ENCODE measurements at places on chromosomes 1 and 21. TPM values are rescaled to one million over a fixed set of nuclear protein-coding genes. Genes with fewer than 3 reads are reported as not detected.

Gene C1QTNF12
- total RNA-seq, result 12.5 TPM

Gene ADCY10
- 0.54 TPM for total RNA-seq

Gene OSCP1
- total RNA-seq, result 11.5 TPM

Gene NPPA
- not detected for total RNA-seq

Gene LELP1
- total RNA-seq, result not detected

Gene AMY1B
- not detected for total RNA-seq

DNA sequence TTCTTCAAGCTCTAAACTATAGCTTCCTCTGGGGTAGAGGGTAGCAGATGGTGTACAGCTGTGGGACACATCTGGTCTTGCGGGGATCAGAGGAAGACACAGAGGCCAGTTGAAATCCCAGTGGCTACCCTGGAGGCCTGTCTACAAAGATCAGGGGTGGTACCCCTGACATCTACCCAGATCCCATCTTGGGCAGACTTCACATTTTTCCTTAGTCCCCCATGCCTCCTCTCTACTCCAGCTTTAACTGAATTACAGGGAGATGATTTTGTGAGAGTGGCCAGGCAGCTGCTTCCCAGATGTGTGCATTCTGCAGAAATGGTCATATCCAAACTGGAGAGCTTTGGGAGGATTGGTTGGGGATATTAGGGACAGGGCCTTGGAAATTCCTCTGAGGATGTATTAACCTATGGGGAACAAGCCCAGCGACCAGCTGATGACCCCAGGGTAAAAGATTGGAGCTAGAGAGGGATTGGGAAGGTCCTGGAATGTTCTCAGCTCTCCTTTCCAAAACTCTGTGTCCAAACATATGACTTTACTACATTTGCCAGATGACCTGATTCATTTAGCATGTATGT is 9.6 kb upstream of the CD34 start:
- no peak for DNase-seq

GRCh38 chr1:39922251-39922688 is 20.6 kb upstream of the MYCL start:
- no peak for DNase-seq

DNA sequence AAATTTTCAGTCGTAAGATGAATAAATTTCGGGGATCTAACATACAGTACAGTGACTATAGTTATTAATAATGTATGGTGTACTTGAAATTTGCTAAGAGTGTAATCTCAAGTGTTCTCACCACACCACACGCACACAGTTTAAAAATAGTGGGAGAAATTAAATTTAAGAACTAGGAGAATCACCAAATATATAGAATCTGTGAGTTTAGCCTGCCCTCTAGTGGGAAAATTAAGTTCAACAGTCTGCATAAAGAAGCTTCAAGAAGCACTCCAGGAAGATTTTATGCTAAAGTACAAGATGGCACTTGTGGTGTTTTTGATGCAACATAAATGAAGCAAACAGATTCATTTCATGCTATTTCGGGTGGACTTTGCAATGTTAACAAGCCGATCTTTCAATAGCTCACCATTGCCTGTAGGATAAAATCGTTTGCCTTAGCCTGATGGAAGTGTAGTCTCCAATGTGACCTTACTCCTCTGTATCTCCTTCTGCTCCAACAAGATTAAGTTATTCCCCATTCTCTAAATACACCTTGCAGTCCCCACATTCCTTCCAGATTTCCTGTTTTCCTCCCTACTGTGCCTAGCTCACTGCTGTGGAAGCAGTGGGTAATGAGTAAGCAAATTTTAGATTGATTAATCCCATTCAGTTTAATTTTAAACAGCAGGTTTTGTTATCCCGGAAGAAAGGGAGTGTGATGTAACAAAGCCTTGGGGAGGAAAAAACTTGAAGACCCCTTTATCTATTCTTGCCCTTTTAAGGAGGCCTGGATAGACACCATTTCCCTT is 8.7 kb upstream of the PIK3C2B start:
- no peak for DNase-seq

- no peak for DNase-seq
These were observed 14.7 kb downstream of the ATPAF1 start for GRCh38 chr1:46653405-46653958.

GRCh38 chr21:37668462-37669239 is 247.6 kb downstream of the KCNJ6 start:
- DNase-seq, result no peak

DNA sequence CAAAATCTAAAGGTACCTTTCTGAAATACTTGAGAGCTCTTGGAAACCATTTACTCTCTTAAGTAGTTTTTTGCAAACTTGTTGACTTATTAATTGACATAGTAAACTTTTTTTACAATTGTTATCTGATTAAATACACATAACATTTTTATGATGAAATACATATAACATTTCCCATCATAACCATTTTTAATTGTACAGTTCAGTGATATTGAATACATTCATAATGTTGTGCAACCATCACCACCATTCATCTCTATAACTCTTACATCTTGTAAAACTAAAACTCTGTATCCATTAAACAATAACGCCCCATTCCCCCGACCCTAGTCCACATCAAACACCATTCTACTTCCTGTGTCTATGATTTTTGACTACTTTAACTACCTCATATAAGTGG is 95.7 kb upstream of the ZNF648 start:
- no peak for DNase-seq

- no peak for DNase-seq
These were observed 42.8 kb upstream of the JAK1 start for GRCh38 chr1:65009176-65009575.

DNA sequence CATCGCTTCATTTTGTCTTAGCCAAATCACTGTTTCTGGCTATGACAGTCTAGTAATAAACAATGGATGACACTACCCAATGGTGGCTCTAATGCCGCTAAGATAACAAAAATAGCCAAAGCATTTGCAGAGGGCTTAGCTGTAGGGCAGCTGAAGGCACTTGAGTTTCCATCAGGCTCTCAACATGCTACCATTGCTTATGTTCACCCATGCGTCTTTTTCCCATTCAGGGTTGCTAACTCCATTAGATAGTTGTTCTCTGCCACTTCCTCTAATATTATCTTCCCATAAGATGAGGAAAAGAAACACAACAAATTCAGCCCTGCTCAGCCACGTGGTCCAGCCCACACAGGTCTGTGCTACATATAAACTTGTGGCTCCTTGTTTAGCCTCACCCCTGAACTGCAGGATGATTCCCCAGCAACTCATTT is 159.6 kb downstream of the TOMM20 start:
- DNase-seq, result no peak

DNA sequence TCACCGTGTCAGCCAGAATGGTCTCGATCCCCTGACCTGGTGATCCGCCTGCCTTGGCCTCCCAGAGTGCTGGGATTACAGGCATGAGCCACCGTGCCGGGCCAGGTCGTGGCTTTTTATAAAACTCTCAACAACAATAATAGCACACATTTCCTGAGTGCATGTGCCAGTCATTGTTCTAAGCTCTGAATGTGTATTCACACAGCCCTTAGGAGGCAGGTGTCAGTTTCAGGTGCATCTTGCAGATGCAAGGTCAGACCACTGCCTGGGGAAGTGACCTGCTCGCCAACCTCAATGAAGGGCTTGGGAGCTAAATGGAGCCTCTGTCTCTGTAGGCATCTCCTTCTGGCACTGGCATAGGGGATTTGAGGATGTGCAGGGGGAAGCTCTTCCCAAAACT is 1.6 kb upstream of the LEFTY2 start:
- no peak for DNase-seq

- DNase-seq, result no peak
These were observed 56.7 kb downstream of the B3GALT5 start for GRCh38 chr21:39669485-39669884.

DNA sequence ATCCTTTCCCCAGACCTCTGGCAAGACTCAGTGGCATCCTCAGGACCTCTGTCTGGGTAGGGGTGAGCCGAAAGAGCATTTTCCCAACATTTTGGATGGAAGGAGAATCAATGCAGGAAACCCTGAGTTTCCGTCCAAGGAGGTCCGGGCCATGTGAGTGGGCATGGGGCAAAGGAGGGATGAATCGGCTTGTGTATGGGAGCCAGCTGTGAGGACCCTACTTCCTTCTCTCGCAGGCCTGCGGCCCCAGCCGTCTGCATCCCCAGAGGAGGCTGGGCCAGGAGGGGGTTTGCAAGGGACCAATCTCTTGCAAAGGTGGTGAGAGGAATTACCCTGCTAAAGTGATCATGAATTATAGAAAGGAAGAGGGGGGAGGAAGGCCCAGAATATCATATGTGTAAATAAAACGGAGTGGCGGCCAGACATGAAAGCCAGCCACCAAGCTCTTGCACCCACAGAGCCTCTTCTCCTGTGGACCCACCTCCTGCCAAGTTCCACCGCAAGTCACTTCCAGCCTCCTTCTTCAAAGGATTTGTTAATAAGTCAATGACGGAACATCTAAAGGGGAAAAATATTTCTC is 48.2 kb upstream of the POU3F1 start:
- no peak for DNase-seq

DNA sequence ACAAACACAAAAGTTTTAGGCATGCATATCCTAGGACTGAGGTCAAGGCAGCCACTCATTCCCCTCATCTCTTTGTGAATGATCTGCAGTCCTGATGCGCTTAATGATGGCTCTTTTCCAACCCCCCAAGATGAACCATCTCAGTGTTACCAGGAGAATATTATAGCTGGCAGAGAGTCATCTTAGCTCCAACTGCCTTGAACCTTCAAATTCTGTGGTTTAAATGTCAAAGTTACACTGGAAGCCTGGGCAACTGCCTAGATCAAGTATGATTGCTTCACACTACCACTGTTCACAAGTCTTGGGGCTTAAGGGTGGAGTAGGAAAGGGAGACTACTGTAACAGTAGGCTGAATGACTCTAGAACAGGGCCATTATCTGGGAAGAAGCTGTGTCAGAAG is 8.0 kb upstream of the MYBPHL start:
- no peak for DNase-seq

GRCh38 chr1:204296431-204296988 is 63.2 kb downstream of the PLEKHA6 start:
- no peak for DNase-seq

Data from thoracic aorta (tissue), 2 donors.